ENCODE measurements at places on chromosomes 2 and 18.

GRCh38 chr2:198283146-198283545, 478.8 kb downstream of the PLCL1 start:
- H3K4me1 ChIP-seq: no peaks in the 10 kb centered on the region
- no peak overlapping the region for H3K4me3 ChIP-seq
- no peak for DNase-seq

DNA sequence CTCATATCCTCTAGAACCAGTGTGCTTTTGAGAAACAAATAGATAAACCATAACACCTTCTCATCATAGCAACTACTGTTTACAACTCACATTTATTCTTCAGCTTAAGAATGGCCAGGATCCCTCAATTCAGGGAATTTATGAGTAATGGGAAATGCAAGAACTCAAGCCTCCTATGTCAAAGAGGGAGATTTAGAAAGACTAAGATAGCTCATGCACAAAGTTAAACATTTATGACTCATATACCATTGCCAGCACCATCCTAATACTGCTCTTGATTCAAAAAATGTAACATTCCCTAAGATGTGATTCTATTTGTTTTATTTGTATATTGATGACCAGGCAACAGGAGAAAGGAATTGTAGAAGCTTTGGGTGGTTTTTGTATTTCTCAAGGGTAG, 172.8 kb downstream of the CYP26B1 start:
- DNase-seq: no peak
- H3K36me3 ChIP-seq: no peaks in the 10 kb centered on the region
- H3K27me3 ChIP-seq: peaks cover 12% of the 10 kb centered on the region
- no peak overlapping the region for H3K27ac ChIP-seq
- H3K4me3 ChIP-seq: no peak overlapping the region

- DNase-seq: no peak
- H3K36me3 ChIP-seq: no peaks in the 10 kb centered on the region
- peaks cover 26% of the 10 kb centered on the region for H3K4me1 ChIP-seq
Measured at GRCh38 chr2:205869439-205869838, 187.1 kb downstream of the NRP2 start.

- peaks cover 10% of the 10 kb centered on the region for H3K36me3 ChIP-seq
- peaks cover 33% of the 10 kb centered on the region for H3K4me1 ChIP-seq
- no peak for DNase-seq
- H3K27ac ChIP-seq: no peak overlapping the region
- peaks cover 6% of the 10 kb centered on the region for H3K27me3 ChIP-seq
Measured at GRCh38 chr2:102278720-102279390, 32.5 kb upstream of the IL1RL1 start.

- peaks cover 7% of the 10 kb centered on the region for H3K27me3 ChIP-seq
- no peak for DNase-seq
- H3K4me3 ChIP-seq: no peak overlapping the region
- no peaks in the 10 kb centered on the region for H3K36me3 ChIP-seq
Measured at GRCh38 chr2:222797261-222797660, 63.6 kb upstream of the ACSL3 start.

DNA sequence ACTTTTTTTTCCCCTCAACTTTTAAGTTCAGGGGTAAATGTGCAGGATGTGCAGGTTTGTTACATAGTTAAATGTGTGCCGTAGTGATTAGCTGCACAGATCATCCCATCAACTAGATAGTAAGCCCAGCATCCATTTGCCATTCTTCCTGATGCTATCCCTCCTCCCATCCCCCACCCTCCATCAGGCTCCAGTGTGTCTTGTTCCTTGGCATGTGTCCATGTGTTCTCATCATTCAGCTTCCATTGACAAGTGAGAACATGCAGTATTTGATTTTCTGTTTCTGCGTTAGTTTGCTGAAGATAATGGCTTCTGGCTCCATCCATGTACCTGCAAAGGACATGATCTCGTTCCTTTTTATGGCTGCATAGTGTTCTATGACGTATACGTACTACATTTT, 47.2 kb upstream of the STON1 start:
- no peak overlapping the region for H3K4me3 ChIP-seq
- H3K4me1 ChIP-seq: no peaks in the 10 kb centered on the region
- no peak for DNase-seq
- H3K36me3 ChIP-seq: no peaks in the 10 kb centered on the region
- no peaks in the 10 kb centered on the region for H3K27me3 ChIP-seq

- peak overlapping the region; percentile 3 for H3K27ac ChIP-seq
- H3K36me3 ChIP-seq: no peaks in the 10 kb centered on the region
- peaks cover 18% of the 10 kb centered on the region for H3K4me1 ChIP-seq
- DNase-seq: no peak
- H3K27me3 ChIP-seq: no peaks in the 10 kb centered on the region
Measured at GRCh38 chr2:168323529-168324021, 76.2 kb upstream of the STK39 start.

- peak overlapping the region; percentile 97 for H3K27ac ChIP-seq
- peaks cover 2% of the 10 kb centered on the region for H3K36me3 ChIP-seq
- no peaks in the 10 kb centered on the region for H3K27me3 ChIP-seq
- peak overlapping the region; percentile 70 for H3K4me3 ChIP-seq
- peaks cover 65% of the 10 kb centered on the region for H3K4me1 ChIP-seq
- DNase-seq: peak; percentile 70
Measured at GRCh38 chr2:195563857-195564512, 93.0 kb upstream of the SLC39A10 start.

DNA sequence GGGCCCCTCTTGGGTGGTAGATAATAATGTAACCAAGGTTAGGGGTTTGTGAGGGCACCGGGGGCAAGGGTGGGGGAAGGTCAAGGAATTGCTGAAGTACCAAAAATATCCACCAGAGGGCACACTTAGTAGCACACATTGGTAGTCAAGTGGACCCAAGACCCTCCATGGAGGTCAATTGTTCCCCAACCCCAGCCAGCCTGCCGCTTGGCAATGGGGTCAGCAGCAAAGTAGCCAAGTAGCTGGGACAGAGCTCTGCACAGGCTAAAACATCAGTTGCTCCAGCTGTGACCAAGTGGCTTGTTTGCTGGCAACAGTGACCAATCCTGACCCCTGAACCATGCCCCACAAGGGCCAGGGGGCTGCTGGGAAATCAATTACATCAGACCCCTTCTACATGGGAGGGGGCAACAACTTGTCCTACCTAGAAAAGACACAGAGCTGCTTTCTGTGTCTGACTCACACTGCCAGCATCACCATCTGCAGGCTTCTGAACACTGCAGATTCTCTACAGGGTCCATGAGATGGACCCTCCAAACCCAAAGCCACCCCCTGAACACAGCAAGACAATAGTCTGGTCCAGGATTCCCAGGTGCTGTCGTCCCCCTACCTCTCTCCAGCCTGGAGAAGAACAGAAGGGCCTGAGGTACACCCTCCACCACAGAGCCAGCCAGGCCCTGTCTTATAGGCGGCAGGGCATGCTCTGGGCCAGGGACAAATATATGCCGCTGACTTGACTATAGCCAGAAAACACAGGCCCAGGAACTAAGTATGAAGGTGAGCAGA, 76.0 kb downstream of the EMX1 start:
- H3K4me3 ChIP-seq: no peak overlapping the region
- no peaks in the 10 kb centered on the region for H3K4me1 ChIP-seq
- DNase-seq: peak; percentile 66
- H3K36me3 ChIP-seq: no peaks in the 10 kb centered on the region

GRCh38 chr2:174338147-174338605, 3.4 kb downstream of the SP9 start:
- H3K4me1 ChIP-seq: peaks cover 54% of the 10 kb centered on the region
- H3K27me3 ChIP-seq: peaks cover 67% of the 10 kb centered on the region

GRCh38 chr2:230974096-230974913, 21.6 kb upstream of the SPATA3 start:
- H3K36me3 ChIP-seq: peaks cover 2% of the 10 kb centered on the region
- peaks cover 20% of the 10 kb centered on the region for H3K27me3 ChIP-seq
- H3K27ac ChIP-seq: peak overlapping the region; percentile 18
- peak overlapping the region; percentile 76 for H3K4me3 ChIP-seq
- H3K4me1 ChIP-seq: peaks cover 78% of the 10 kb centered on the region

DNA sequence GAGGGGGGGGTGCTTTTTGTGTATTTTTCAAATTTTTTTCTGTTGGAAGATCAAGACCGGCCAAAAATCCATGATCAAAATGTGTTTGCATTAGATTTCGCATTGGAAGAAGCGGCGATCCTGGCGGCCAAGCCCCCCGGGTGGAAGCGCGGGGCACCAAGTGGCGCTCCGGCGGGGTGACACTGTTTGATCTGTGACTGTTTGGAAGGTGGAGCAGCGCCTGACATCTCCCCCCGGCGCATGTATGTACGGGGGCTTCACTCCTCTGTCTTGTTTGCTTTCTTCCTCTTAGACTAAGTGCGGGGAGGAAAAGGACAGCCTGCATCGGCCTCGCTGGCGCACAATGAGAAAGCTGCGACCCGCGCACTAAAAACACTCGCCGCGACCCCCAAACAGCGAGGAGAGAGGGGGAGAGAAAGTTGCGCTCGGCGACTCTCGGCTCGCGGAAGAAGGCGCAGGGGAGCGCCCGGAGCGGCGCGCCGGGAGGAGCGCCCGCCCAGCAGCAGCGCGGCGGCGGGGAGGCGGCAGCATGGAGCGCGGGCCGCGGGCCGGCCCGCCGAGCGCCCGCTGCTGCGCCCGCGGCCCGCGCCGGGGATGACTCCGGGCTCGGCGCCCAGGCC, 515 bp downstream of the TSHZ1 start:
- H3K36me3 ChIP-seq: peaks cover 15% of the 10 kb centered on the region
- peaks cover 56% of the 10 kb centered on the region for H3K4me1 ChIP-seq
- H3K27me3 ChIP-seq: peaks cover 10% of the 10 kb centered on the region
- H3K27ac ChIP-seq: peak overlapping the region; percentile 99
- H3K4me3 ChIP-seq: peak overlapping the region; percentile 95

- H3K4me1 ChIP-seq: no peaks in the 10 kb centered on the region
- no peak overlapping the region for H3K4me3 ChIP-seq
- no peak for DNase-seq
Measured at GRCh38 chr2:126843081-126843480, 55.6 kb upstream of the TEX51 start.

DNA sequence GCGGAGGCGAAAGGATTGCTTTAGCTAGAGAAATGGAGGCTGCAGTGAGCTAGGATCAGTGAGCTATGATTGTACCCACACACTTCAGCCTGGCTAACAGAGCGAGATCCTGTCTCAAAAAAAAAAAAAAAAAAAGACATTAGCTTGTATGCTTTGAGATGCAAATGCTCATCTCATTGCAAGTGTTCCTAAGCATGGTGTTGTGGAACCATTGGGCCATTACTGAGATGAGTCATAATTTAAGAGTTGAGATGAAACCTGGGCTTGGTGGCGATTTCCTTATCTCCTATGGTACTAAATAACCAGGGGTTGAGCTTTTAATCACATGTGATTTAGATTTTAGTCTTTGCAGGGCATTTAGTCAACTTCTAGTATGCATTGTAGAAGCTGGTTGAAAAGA, 2.2 kb downstream of the PLEKHA3 start:
- peak overlapping the region; percentile 88 for H3K4me3 ChIP-seq
- no peak for DNase-seq
- H3K4me1 ChIP-seq: peaks cover 46% of the 10 kb centered on the region
- H3K27me3 ChIP-seq: no peaks in the 10 kb centered on the region
- peaks cover 3% of the 10 kb centered on the region for H3K36me3 ChIP-seq

DNA sequence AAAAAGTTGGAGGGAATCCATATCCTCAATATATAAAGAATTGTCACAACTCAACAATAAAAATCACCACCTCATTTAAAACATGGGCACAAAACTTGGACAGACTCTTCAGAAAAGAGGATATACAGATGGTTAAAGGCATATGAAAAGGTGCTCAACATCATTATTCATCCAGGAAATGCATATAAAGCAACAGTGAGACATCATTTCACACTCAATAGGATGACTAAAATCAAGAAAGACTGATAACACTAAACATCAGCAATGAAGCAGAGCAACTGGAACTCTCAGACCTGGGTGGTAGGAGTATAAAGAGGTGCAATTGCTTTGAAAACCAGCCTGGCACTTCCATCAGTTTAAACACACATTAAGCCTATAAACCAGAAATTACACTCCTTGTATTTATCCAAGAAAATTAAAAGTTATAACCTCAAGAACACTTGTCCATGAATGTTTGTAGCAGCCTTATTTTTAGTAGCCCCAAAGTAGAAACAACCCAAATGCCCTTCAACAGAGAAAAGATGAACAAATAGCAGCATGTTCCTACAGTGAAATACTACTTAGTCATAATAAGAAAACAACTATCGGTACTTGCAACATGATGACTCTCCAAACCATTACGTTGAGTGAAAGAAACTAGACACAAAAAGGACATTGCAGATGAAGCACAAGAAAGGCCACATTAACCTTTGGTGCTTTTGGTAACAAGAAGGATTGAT, 79.1 kb upstream of the TANC1 start:
- H3K27me3 ChIP-seq: peaks cover 23% of the 10 kb centered on the region
- peaks cover 8% of the 10 kb centered on the region for H3K36me3 ChIP-seq
- peak overlapping the region; percentile 44 for H3K27ac ChIP-seq
- no peak overlapping the region for H3K4me3 ChIP-seq
- no peak for DNase-seq

GRCh38 chr2:127671557-127672302, 3.6 kb downstream of the LIMS2 start:
- DNase-seq: no peak
- H3K27ac ChIP-seq: no peak overlapping the region
- no peak overlapping the region for H3K4me3 ChIP-seq
- peaks cover 6% of the 10 kb centered on the region for H3K4me1 ChIP-seq

GRCh38 chr2:24892928-24893327, 27.1 kb downstream of the ADCY3 start:
- peaks cover 50% of the 10 kb centered on the region for H3K36me3 ChIP-seq
- no peak overlapping the region for H3K27ac ChIP-seq
- DNase-seq: no peak
- no peaks in the 10 kb centered on the region for H3K27me3 ChIP-seq

DNA sequence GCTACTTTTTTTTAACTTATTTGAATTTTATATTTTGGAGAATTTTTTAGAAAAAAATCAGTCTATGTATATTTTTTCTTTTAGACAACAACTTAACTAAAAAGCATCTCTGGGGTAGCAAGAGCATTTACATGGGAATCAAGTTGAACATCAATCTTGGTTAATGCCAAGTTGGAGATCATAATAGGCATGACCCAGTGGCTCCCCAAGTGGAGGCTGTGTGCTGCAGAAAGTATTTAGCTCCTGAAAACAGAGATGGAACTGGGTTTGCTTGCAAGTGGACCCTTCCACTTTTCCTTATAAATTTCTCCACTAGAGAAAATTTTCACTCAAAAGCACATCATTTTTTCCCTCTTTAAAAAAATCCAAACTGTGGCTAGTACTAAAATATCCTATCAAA, 23.9 kb upstream of the CAVIN2 start:
- no peak for DNase-seq
- no peaks in the 10 kb centered on the region for H3K36me3 ChIP-seq
- H3K27ac ChIP-seq: no peak overlapping the region

- H3K36me3 ChIP-seq: no peaks in the 10 kb centered on the region
- H3K27ac ChIP-seq: peak overlapping the region; percentile 81
- peak overlapping the region; percentile 65 for H3K4me3 ChIP-seq
- no peak for DNase-seq
Measured at GRCh38 chr2:85702800-85703199, 8.6 kb downstream of the GNLY start.
